Left lung (tissue), 14 donors: ENCODE measurements at places on chromosomes 5 and 9. TPM values are rescaled to one million over a fixed set of nuclear protein-coding genes. Genes with fewer than 3 reads are reported as not detected.

The IFNB1 gene
- total RNA-seq = not detected

The PGGT1B gene
- total RNA-seq = 46.5 TPM

The CDX1 gene
- not detected for total RNA-seq

The IFNA13 gene
- not detected for total RNA-seq

The TMEM252 gene
- not detected for total RNA-seq

The FAM78A gene
- 18.1 TPM for total RNA-seq

The PCDHA13 gene
- total RNA-seq = 1.7 TPM

The PCDHA1 gene
- not detected for total RNA-seq

- H3K36me3 ChIP-seq = no peaks in the 10 kb centered on the region
- H3K27ac ChIP-seq = no peak overlapping the region
- DNase-seq = no peak
- no peak overlapping the region for H3K4me3 ChIP-seq
Measured at GRCh38 chr5:121899346-121899745, 47.7 kb downstream of the FTMT start.

- peaks cover 31% of the 10 kb centered on the region for H3K4me1 ChIP-seq
- peak overlapping the region; percentile 75 for H3K27ac ChIP-seq
- no peaks in the 10 kb centered on the region for H3K27me3 ChIP-seq
- DNase-seq = no peak
Measured at GRCh38 chr9:112012026-112012902, 115.7 kb downstream of the UGCG start.

- no peak overlapping the region for H3K4me3 ChIP-seq
- no peaks in the 10 kb centered on the region for H3K4me1 ChIP-seq
- no peak overlapping the region for H3K27ac ChIP-seq
- no peak for DNase-seq
Measured at GRCh38 chr5:7565559-7565958, 169.6 kb downstream of the ADCY2 start.

DNA sequence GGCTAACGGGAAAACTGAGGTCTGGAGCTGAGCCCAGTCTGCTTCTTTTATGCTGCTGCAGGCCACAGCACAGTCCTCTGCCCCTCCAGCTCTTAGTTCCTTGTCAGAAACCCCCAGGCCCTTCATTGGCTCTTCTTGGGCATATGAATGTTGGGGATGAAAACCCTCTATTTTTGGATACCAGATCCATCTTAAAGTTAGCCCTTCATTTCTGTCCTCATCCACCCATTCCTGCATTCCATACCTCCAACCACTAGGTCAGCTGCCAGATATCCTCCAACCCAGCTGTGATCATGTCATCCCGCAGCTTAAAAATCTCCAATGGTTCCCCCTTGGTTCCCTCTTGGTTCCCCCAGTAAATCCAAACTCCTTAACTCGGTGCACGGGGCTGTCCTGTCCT is 1.8 kb upstream of the SLC25A51 start:
- H3K4me3 ChIP-seq = no peak overlapping the region
- no peaks in the 10 kb centered on the region for H3K27me3 ChIP-seq
- DNase-seq = no peak
- H3K36me3 ChIP-seq = no peaks in the 10 kb centered on the region

- H3K27ac ChIP-seq = no peak overlapping the region
- H3K4me3 ChIP-seq = no peak overlapping the region
- H3K36me3 ChIP-seq = peaks cover 7% of the 10 kb centered on the region
- H3K4me1 ChIP-seq = no peaks in the 10 kb centered on the region
Measured at GRCh38 chr9:83642793-83643192, 19.9 kb downstream of the IDNK start.

DNA sequence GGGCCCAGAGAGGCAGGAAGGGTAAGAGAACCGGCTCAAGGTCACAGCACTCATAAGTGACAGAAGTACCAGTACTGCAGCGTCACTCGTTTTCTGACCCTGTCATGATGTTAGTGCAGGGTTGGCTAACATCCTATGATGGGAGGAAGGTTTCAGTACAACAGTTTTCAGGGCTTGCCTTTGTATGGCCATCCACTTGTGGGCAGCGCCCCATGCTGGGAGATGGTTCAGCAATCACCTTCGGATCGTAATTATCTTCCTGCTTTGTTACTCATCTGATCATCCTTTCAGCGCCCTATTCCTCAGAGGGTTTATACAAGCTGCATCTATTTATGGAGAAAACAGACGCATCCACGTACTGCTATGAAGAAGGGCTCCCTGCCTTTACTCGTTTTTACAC is 2.4 kb downstream of the MAP1B start:
- no peak overlapping the region for H3K4me3 ChIP-seq
- no peak for DNase-seq
- H3K27me3 ChIP-seq = peaks cover 55% of the 10 kb centered on the region
- H3K36me3 ChIP-seq = no peaks in the 10 kb centered on the region
- H3K4me1 ChIP-seq = no peaks in the 10 kb centered on the region
- H3K27ac ChIP-seq = no peak overlapping the region

DNA sequence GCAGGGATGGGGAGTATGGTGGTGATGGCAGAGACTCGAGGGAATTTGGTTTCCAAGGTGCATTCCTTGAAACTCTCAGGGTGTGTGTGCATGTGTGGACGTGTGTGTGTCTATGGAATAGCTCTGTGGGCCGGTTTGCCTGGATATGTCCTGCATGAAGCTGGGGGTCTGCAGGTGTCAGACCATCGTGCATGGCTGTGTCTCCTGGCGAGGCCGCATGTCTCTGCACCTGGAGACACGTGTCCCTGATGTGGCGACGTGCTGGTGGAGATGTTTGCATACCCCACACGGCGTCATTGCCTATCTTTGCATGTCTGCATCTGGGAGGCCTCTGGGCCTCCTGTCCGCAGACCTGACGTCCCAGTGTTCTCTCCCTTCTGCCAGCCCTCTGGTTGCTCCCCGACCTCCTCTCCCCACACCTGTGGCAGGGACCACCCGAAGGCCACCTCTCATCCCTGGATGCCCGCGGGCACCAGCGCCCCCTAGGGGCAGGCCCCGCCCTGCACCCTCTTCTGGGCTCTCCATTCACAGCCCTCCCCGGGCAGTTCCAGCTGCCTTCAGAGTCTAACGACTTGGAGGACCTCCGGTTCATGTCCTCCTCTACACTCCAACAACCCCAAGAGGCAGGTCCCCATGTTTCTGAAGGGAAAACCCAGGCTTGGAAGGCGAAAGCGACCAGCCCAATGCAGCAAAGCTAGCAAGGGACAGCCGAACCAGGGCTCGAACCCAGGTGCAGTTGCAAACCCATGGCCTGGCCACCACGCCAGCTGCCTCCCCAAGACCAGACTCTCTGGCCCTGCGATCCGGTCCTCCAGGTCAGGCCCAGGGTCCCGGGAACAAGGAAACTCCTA is 88.6 kb downstream of the LMX1B start:
- peaks cover 8% of the 10 kb centered on the region for H3K4me1 ChIP-seq
- no peak for DNase-seq
- peaks cover 11% of the 10 kb centered on the region for H3K27me3 ChIP-seq
- no peak overlapping the region for H3K4me3 ChIP-seq
- no peak overlapping the region for H3K27ac ChIP-seq

DNA sequence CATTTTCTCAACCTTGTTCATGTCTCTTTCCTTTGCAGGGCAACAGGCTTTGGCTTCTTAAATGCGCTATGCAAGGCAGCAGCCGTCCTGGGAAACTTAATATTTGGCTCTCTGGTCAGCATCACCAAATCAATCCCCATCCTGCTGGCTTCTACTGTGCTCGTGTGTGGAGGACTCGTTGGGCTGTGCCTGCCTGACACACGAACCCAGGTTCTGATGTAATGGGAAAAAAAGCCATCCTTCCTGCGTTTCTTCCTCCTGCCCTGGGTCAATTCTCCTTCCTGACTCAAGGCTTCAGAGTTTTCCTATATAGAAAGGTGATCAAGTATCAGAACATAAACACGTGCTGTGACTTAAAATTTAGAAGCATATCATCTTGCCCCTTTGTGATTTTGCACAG is 77.8 kb upstream of the IQGAP2 start:
- H3K36me3 ChIP-seq = no peaks in the 10 kb centered on the region
- H3K4me1 ChIP-seq = peaks cover 7% of the 10 kb centered on the region
- H3K4me3 ChIP-seq = no peak overlapping the region
- H3K27me3 ChIP-seq = no peaks in the 10 kb centered on the region
- no peak for DNase-seq

- no peak overlapping the region for H3K4me3 ChIP-seq
- H3K36me3 ChIP-seq = no peaks in the 10 kb centered on the region
- DNase-seq = no peak
- H3K27ac ChIP-seq = no peak overlapping the region
- peaks cover 46% of the 10 kb centered on the region for H3K27me3 ChIP-seq
Measured at GRCh38 chr5:139849942-139850341, 54.3 kb downstream of the PSD2 start.

DNA sequence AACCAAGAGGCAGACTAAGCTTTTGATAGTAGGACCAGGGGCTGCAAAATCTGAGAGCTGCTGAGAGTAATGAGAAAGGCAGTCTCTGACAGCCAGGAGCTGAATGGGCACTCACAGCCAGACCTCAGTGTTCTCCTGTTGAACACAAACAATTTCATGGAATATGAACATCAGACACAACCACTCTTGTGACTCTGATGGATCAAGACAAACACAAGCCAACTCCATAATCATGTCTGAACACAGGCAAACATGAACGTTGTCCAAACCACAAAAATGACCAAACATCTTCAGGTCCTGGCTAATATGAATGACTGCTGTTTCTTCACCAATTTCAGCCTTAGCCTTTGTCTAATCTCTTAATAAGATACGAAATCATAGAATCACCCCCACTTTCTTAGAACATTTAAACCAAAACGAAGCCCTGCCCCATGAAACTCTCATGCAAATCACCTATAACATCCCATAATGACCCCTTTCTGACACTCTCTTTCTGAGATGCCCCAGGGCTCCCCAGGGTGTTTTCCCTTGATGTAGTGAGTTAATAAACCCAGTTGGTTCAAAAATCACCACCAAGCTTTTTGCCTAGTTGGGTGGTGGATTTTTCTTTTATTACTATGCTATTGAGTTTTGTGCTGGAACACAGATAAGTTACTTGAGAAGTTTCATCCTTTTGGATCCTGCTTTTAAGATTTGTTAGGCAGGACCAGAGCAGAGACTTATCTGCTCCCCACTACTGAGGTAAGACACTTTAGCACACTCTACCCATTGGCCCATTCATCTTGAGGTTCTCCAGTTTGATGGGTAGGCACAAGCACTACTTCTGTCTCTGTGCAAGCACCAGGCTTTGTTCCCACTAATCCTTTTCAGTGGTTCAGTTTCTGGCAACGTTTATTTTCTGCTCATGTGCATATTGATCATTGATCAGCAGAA is 5.9 kb upstream of the ERAP2 start:
- no peak overlapping the region for H3K27ac ChIP-seq
- peaks cover 2% of the 10 kb centered on the region for H3K4me1 ChIP-seq
- no peaks in the 10 kb centered on the region for H3K27me3 ChIP-seq
- no peak for DNase-seq
- no peak overlapping the region for H3K4me3 ChIP-seq

DNA sequence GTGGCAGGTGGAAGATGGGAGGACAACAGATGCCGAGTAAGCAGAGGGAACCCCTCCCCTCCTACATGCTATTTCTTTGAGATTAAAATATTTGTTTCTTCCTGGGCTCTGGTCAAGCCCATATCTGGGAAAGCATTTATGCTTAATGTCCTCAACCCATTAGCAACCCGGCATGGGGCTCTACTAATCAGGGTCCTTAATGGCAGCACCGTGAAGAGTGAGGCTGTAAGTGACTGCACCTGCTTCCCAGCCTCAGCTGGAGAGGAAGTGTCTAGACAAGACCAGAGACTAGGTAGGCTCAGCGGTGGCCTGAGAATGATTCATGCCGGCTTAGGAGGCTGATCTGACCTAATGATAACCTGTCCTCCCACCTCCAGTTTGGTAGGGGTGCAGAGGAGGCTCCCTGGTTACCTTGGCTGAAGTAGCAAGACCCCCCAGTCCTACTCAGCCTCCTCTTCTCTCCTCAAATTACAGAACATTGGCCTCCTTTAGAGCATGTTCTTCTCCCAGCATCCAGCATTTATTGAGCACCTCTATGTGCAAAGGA is 61.3 kb upstream of the HSPA9 start:
- H3K27ac ChIP-seq = no peak overlapping the region
- H3K36me3 ChIP-seq = no peaks in the 10 kb centered on the region
- H3K4me1 ChIP-seq = no peaks in the 10 kb centered on the region
- no peak for DNase-seq
- H3K27me3 ChIP-seq = no peaks in the 10 kb centered on the region
